ENCODE measurements at places on chromosomes 4 and X.

DNA sequence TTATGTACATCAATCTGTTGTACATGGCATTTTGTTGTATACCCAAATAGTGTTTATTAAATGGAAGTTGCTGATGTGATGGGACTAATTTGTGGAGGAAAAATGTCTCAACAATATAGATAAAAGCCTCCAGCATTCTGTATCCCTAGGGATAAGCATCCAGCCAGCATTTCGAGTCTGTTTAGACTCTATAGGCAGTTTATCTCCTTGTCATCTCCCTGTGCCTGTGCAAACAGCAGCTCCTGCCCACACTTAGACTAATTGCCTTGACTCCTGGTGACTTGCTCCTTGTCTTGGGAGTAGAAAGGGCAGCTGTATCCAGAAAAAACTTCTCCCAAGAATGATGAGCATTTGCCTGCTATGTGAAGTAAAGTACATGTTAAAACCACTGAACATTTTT is 83.8 kb downstream of the DOCK11 start:
- DNase-seq = no peak

DNA sequence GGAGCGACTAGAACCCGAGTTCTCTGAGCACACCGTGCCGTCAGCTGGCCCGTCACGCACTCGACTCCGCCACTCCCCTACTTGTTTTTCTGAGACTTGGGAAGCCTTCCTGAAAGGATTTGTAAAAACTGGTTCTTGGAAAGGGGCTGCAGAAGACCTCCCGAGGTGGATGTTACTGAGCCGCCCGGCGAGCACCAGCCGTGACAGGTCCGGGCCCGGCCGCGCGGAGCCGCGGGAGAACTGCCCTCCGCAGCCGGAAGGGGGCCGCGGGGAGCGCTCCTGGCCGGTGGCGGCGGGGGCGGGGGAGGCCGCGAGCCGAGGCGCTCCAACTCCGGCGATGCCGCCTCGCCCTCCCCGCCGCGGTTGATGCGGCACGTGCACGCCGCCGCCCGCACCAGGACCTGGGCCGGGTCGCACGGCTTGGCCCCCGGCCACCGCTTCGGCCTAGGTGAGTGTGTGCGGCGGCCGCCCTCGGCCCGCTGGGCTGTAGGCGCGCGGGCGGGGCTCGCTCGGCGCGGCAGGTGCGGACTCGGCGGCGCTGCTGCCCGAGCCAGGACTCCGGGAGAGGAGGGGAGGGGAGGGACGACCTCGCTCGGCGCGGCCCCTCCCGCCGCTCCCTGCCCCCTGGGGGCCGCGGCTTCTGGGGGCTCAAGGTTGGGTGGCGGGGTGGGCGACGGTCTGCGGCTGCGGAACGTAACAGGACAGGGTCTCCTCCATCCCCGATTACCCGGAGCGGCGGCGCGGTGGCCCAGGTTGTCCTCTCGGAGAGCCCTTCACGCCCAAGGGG is 1.7 kb downstream of the SPRY1 start:
- no peak for DNase-seq

DNA sequence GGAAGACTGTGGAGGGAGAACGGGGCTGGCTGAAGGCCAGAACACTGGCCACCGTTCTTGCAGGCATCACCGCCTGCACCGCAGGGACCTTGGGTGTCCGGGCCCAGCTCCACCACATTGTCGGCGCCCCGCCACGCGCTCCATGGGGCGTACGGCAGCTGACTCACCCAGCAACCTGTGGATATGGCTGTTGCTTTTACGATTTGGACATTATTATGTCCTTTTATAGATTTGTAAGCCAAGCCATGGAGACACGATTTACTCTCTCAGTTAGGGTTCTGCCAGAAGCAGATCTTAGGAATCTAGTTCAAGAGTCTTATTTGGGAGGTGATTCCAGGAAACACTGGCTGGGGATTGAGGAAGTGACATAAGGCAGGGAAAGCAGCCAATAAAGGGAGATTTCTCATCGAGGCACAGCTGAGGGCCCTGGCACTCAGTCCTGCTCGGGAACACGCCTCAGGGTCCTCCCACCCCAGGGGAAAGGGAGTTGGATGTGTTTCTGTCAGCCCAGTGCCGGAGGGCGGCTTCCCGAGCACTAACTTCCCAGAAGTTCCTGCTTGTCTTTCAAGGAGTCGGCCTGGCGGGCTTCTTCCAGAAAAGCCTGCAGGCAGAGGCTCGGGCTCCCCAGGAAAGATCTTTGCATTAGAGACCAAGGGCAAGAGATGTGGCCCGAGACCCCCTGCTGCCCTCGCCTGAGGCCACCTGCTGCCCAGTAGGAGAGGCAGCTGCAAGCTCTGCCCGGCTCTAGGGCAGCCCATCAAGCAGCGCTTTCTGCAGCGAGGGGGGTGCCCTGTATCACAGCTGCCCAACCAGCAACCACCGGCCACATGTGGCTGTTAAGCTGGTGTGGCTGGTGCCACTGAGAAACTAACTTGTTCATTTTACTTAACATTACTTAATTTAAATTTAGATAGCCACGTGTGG is 52.9 kb downstream of the CRMP1 start:
- no peak for DNase-seq

DNA sequence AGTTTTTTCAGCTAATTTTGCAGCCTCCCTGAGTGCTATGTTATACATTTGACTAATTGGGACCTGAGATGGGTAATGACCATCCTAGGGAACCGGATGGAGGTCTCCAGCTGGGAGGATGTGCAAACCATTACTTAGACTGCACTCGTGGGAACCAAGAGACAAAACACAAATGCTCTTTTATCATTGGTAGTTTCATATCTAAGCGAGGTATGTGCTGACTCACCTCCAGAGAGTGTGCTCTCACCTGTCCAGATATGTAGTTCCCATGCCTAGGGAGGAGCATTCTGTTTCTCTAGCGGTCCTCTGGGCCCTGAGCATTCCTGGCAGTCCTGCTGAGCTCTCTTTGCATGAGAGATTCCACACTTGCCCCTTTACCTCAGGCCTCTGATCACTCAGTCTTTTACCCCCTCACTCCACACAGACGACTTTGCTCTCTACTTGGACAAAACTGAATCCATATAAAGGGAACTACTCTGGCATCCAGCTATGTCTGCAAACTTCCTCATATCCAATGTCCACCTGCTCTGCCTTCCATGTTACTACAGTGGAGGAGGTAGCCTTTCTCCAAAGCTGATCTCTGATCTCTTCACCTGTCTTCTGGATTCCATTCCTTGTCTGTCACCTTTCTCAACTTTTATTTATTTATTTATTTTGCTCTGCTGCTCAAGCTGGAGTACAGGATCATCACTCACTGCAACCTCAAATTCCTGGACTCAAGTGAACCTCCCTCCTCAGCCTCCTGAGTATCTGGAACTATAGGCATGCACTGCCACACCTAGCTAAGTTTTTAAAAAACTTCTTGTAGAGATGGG is 88.4 kb downstream of the LRP2BP start:
- no peak for DNase-seq

DNA sequence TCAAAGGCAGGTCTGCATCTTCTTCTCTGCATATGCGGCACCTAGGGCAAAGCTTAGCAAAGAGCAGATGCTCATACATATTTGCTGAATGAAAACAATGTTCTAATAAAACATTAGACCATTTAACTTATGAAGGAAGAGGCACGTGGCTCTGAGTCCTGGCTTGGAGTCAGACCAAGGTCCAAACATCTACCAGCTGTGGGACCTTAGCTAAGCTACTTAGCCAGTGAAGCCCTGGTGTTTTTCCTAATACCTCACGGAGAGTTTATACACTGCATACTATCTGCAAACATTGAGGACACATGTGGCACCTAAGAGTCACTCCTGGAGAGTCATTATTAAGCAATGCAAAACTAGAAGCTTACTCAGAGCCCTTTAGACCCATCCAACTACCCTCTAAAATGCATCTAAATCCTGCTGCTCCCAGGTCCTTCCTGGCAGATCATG is 9.0 kb downstream of the PDGFC start:
- no peak for DNase-seq

GRCh38 chrX:11113731-11114130 is 2.6 kb downstream of the HCCS start:
- DNase-seq = no peak

DNA sequence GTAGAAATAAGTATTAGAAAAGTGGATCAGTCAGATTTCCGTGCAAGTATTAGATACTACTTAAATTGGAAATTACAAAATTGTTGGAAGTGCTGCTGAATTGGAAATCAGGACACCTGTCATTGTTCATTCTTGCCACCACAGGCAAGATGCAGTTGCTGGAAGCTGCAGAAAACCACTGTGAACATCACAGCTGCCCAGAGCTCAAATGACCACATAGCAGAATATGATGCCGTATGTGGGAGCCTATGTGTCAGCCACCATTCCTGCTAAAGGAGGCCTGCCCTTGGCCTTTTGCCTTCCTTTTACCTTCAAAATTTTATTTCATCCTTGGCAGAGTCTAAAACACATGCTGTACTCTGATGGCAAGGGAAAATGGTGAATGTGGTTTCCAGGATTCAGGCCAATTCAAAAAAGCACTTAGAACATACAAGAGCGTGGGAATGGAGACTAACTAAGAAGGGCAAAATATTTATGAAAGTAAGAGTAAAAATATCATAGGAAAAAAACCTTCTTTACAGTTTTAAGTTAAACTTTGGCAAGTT is 1005.5 kb upstream of the GRID2 start:
- DNase-seq = no peak

GRCh38 chr4:15577508-15577907 is 77.6 kb downstream of the FBXL5 start:
- no peak for DNase-seq

DNA sequence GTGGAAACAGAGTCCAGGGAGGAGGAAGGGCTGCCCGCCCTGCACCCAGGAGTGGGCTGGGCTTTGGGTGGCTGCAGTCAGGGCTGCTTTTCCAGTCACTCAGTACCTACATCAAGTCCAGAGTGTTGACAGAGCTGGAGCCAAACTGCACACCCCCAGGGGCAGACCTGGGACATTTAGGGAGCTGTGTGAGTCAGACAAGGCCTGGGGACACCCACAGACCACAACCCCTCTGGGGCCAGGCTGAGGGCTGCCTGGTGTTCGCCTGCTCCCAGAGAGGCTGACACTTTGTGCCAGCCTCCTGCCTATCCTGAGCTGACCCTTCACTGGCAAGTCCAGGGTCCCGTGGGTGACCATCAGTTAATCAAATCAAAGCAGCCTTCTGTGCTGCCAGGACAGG is 240.0 kb downstream of the BCOR start:
- DNase-seq = no peak

GRCh38 chr4:38559374-38559773 is 104.6 kb upstream of the KLF3 start:
- no peak for DNase-seq

DNA sequence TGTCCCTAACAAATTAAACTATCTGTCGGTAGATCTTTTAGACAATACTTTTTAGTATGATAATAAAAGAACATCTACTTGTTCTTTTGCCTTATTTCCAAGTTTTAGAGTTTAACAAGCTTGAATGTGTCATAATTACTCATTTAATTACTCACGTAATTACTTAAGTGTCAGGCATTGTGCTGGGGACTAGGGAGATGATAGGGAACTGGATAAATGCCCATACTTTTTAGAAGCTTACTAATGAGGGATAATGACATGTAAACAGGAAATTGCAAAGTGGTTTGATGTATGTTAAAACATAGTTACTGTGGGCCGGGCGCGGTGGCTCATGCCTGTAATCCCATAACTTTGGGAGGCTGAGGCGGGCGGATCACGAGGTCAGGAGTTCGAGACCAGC is 158.3 kb downstream of the DMD start:
- no peak for DNase-seq

DNA sequence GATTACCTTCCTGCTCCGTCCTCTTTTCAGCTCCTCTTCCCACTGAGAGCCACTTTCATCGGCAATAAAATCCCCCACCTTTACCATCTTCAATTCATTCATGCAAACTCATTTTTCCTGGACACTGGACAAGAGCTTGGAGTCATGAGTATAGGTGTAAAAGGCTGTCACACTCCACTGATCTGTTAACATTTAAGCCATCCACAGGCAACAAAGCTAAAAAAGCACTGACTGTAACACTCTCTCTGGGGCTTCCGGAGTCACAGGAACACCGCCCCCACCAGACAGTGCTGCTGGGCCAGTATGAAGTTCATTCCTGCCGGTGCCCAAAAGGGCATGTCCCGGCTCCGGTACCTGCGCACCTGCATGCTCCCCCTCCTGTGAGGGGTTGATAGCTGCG is 38.5 kb downstream of the MAGEB5 start:
- no peak for DNase-seq

DNA sequence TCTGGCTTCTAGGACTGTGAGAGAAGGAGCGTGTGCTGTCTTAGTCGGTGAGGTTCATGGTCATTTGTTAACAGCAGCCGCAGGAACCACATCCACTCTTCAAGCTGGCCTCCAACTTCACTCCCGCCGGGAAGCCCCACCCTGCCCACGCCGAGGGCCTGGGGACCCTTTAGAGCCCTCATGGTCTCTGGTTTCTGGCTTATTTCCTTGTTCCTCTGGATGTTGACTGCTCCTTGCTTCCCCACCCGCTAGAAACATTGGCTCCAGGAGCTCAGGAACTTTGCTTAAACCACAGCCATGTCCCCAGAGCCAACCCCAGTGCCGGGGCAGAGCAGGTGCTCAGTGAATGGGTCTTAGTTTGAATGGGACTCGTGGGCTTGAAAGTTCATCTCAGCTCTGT is 40.8 kb downstream of the HTRA3 start:
- no peak for DNase-seq

DNA sequence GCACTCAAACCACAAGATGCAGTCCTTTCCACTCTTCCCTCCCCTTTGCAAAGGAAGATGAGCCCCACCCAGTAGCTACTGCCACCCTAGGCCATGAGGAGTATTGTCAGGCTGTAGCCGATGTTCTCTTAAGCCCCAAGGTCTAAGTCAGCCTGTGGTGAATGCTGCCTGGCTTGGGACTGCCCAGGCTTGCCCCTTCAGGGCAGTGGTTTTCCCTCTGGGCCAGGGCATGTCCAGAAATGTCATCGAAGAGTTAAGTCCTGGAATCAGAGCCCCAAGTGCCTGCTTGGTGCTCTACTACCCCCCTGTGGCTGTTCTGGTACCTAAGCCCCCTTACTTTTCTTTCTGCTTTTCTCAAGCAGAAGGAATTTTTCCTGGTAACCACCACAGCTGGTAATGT is 11.8 kb upstream of the PGK1 start:
- DNase-seq = no peak

GRCh38 chr4:109303140-109303496 is 660 bp upstream of the COL25A1 start:
- DNase-seq = no peak

DNA sequence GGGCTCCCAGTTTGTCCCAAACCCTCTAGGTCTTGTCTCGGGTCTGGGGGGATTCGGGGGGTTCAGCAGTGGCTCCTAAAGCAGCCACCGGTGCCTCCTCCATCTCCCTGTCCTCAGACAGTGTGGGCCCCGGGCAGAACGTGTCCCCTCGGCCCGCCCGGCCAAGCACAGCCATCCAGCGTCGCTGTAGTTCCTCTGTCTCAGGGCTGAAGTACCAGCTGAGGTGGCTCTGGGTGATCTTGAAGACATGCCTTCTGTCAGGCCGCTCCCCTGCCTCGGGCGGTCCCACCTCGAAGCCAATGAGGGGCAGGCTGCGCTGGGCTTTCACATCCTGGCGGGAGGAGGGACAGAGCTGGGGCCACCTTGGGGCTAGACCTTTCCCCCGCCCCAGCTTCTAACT is 5.9 kb downstream of the TSR2 start:
- no peak for DNase-seq
